ENCODE measurements at places on chromosomes 12 and 14. TPM values are rescaled to one million over a fixed set of nuclear protein-coding genes. Genes with fewer than 3 reads are reported as not detected.

DNA sequence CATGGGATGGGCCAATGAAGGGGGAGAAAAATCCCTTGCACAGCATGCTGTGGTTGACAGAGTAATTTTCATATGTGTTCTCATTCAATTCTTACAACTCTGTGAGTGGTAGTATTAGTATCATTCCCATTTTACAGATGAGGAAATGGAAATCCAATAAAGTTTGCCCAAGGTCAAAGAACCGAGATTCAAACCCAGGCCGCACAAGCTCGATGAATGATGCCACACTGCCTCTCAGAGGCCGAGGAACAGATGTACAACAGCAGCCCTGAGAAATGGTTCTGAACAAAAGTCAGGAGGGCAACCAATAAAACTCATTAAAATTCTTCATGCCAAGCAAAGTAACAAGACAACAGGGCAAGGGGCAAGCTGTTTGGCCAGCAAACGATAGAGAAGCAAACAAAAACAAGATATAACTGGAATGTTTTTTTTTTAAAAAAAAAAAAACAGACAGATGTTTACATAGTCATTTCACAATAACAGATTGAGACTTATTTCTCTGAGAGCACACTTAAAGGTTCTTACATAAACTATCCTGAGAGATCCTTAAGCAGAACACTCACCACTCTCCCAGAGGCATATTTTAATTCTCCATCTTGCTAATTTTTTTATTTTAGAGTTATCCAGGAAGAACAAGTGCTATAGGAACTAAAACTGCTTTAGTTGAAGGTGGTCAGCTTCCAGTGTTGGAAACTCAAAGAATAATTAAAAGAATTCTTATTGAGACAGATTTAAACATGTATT, 85.8 kb downstream of the EXOC5 start:
- DNase-seq: no peak

DNA sequence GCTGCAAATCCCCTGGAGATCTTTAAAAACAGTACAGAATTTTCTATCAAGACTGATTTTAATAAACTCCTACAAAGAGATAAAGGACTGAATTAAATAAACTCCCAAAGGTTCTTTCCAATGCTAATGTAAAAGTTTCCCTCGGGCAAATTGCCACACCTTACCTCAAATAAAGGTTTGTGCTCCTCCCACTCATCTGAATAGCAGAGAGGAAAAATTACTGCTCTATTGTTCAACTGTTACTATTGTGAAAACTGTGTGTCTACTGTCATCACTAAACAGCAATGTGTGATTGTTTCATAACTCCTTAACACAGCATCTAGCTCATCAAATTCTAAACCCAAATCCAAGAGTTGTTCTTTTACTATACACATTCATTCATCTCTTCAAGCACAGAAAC, 3.2 kb downstream of the SPTLC2 start:
- no peak for DNase-seq

ISM2 gene
- total RNA-seq: not detected

NOVA1 gene
- total RNA-seq: not detected
